NCI-H1694 (cell line): ENCODE measurements at places on chromosomes 2 and 18.

DNA sequence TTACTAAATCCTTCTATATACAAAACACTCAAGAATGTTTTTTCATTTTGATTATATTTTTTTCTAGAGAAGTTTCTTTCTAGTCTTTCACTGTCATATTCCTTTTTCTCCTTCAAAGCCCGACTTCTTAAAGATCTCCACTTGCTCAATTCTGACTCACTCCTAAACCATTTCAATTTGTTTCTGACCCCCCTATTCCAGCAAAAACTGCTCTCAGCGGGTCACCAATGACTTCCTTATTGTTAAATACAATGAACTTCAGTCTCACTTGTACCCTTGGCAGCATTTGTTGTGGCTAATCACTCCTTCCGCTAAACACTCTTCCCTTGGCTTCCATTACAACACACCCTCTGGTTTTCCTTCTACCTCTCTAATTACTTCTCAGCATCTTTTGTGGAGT lies 111.1 kb upstream of the RBBP8 start:
- no peak for DNase-seq

- DNase-seq, result no peak
Observed at GRCh38 chr2:207434899-207435465, 94.8 kb upstream of the CREB1 start.

DNA sequence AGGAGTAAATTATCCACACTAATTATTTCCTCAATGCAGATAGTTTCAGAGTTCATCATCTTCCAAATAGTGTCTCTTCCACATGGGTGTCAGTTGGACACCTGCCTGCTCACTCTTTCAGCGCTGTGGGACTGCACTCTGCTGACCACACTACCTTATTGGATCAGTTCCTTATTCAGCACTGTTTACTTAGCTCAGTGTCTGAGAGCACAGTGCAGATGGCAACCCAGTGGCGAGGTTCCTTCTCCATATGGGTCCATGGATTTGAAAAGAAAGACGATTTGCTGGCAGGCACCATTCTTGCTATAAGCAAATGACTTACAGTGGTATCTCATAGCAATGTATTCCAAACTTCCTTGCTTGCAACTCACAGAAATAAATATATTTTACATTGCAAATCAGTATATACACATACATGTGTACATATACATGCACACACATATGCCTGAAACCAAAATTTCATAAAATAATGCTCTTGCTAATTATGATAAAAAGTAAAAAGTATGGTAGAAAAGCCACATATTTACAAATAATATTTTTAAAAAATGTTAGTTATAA lies 354.8 kb downstream of the INSIG2 start:
- DNase-seq, result no peak

- DNase-seq, result no peak
Observed at GRCh38 chr18:567122-567521, 13.1 kb upstream of the CETN1 start.

DNA sequence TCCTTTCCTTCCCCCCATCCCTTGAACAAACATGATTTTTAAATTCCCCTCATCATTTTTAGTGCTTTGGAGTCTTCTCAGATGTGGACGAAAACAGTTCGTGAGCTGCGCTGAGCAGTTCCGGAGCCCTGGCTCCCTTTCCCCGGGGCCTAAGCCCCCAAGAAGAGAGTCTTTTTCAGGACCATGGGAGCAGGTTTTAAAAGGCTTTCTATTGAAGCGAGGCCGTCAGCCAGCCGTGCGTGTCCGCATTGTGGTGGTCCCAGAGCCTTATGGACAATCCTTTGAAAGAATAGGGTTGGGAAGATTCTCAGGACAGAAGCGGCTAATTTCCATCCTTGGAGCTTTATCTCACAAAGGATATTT lies 290.7 kb downstream of the SOX11 start:
- DNase-seq, result no peak

GRCh38 chr2:96264656-96265348 lies 995 bp downstream of the TMEM127 start:
- DNase-seq, result peak; percentile 5

GRCh38 chr2:222424276-222424728 lies at the start of gene SGPP2:
TSS of gene SGPP2 (plus strand) at chr2:222424543. CDS start at chr2:222424603, 60 bp downstream.
- DNase-seq, result no peak

GRCh38 chr18:51621864-51622160 lies 424.3 kb upstream of the MEX3C start:
- no peak for DNase-seq

DNA sequence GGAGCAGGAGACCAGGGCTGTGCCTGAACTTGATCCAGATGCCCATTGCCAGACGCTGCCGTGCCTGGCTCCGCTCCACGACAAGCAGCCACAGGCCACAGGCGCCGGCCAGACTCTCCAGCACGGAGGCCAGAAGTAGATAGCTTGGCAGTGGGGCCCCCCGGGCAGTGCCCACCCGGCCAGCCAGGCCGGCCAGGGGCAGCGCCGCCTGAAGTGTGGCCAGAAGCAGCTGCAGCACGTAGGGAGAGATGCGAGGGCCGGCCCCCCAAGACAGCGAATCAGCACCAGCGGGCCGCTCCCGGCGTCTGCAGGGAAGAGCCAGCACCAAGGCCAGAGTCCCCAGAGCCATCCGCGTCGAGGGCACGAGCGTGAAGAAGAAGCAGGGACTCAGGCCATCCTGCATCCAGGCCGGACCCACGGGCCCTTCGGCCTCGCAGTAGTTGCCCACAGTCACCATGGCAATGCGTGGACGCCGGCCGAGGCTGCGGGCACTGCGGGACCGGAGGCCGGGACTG lies 484 bp downstream of the ABCB6 start:
- DNase-seq, result no peak

GRCh38 chr2:239245107-239245506 lies 155.7 kb downstream of the HDAC4 start:
- no peak for DNase-seq

- DNase-seq, result no peak
Observed at GRCh38 chr2:207264310-207264709, 98.6 kb upstream of the KLF7 start.

DNA sequence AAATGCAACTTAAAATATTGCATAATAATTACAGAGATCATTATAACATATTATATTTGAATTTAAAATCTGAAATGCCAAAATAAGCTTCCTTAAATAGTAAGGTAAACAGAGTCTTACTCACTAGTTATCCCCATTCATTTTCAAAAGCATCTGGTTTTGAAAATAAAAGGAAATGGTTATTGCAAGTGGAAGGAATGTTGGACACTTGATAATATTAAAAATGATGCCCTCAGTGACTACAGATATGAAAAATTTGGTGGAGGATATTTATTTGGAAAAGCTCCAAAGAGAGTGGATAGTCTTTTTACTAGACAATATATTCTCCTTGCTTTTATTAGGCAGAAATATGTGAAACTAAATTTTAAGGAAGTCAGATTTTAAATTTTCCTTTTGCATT lies 39.7 kb downstream of the CDH19 start:
- no peak for DNase-seq

DNA sequence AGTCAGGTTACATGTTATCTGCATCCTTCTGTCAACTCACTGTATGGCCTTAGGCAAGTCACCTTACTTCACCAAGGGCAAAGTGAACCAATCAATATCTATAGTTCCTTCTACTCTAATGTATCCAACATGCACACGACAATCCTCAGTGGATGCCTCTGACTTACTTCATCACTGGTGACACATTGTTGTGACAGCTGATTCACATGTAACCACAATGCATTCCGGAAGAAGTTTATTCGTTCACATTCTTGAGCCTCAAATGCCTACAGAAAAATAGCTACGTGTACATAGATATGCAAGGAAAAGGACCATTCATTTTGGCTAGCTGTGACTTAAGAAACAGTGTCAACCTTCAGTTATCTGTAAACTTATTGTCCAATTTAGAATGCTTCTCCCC lies 26.3 kb upstream of the EPG5 start:
- DNase-seq, result no peak

DNA sequence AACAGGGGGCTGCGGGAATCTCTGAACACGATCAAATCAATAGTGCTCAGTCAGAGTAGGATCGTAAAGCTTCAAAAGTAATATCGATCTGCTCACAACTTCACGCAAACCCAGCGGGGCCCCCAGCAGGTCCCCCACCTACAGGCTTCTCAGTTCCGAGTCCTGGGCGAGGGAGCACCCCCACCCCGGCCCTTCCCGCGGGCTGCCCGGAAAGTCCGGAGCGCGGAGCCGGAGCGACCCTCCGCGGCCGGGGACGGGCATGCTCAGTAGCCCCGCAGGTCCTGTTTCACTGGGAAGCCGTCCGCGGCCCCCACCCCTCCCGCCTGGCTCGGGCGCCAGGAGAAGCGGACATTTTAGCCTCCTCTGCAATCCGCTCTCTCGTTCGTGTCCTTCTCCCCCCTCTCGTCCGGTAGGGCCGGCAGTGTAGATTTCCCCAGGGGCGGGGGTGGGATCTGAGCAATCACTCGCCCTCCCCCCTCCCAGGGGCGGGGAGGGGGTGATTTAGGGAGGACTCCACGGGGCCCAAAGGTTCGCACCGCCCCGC lies 3.3 kb upstream of the SPRED2 start:
- DNase-seq, result peak; percentile 62

DNA sequence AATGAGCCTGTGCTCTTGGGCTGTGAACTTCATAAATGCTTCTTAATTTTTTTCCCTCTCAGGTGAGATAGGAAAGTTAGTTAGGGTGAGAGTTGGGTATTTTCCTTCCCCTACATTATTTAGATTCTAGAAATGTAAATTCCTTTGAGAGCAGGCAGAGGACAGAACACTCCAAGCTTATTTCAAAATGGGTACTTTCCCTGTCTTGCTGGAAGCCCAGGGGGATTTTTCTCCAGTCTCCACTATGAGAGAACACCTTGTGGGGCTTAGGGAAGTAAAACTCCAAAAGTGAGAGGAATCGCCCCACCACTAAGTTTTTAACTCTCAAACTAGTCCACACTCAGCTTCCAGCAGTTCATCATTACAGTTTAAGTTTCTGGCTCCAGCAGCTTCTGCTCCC lies 253.2 kb upstream of the CTAGE1 start:
- DNase-seq, result no peak

GRCh38 chr2:176999301-176999700 lies 213.3 kb upstream of the HNRNPA3 start:
- DNase-seq, result no peak

DNA sequence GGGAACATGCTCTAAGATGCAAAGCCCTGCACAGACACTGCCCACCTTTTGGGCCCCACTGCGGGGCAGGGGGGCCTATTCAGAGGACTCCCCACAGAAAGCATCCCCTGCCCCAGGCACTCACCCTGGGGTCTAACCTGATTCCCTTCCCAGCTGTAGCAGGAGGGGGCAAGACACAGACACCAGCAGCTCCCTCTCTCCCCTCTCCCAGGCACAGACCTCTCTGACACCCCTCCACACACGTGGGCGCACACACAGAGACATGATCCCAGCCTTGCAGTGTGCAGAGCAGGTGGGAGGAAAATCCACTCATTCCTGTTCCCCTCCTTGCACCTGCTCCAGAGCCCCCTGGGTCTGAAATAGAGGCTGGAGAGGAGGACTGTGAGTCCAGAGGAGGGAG lies 10.7 kb downstream of the TNS1 start:
- no peak for DNase-seq

DNA sequence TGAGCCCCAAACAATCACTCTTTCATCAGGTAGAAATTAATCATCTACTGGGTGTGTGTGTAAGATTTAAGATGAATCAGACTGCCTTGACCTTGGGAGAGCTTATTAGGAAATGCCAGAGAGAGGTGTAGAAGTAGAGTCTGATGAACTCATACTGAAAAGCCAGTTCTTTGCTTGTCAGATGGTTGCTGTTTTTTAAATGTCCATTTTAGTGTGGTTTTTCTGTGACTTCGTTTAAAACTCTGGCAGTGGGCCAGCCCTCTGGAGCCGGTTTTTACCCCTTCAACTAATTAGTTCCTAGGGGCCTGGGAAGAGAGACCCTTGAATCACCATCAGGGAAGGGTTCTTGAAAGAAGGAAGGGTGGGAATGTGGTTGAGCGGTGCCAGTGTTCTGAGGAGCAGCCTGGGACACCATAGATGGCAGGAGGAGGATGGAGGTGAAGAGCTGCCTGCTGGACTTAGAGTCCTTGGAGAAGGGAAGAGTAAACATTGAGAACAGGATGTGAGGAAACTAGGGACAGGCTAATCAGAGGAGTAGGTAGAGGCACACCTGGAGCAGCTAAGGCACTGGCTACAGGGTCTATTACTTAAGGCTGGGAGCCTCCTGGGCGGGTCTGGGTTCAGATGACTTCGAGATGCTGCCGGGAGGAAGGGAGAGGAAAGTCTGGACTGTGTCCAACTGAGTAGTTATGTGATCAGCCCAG lies 66.1 kb downstream of the LRRFIP1 start:
- DNase-seq, result no peak

DNA sequence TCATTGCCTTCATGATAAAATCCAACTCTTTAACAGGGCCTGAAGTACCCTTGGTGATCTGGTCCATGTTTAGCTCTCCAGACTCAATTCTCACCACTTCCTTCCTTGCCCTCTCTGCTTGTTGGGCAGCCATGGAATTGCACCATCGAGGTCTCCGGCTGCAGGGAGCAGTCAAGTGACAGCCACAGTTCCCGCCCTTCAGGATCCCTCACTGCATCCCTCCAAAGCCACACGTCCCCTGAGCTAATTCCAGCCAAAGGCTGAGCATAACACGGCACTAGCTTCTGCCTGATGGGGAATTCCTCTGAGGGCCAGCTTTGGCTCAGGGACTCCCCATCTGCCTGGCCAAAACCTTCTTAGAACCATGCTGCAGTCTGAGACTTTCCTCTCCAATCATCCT lies 47.4 kb upstream of the SLC1A4 start:
- DNase-seq, result no peak

DNA sequence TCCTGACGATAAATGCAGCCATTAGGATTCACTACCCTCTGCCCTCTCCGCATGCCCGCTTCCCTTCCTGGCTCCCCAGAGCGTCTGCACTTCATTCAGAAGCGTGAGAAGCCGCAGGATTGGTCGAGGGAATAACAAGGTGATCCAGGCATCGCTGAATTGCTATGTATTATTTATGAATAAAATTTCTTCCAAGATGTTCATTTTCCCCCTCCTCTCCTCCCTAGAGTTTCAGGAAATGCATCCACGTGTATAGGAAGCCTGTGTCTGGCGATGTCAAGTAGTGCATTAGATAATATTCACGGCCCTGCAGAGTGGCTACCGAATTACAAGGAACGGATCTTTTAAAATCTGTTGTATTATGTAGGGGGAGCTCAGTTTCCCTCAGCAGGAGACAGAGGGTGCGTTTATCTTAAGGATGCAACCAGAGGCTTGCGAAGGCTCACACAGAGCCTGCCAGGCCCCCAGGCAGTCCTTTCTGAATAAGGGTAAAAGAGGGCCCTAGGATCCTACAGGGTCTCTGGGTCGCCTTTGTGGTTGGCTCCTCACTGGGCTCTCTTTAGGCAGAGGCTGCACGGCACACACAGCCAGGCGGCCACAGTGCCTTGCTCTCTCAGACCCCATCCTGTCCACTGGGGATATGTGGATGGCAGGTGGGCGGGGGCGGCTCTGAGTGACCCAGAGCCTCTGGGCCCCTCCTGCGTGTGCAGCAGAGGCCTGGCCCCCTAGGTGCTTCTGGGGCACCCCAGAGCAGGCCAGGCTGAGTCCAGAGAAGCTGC lies 224.1 kb upstream of the PXDN start:
- DNase-seq, result no peak

GRCh38 chr18:58512648-58513588 lies 116.0 kb downstream of the ALPK2 start:
- no peak for DNase-seq
